ENCODE measurements at places on chromosomes 11 and 22. TPM values are rescaled to one million over a fixed set of nuclear protein-coding genes. Genes with fewer than 3 reads are reported as not detected.
A peak's percentile ranks its signal among the peaks of the same experiment; 100 is the strongest.

DNA sequence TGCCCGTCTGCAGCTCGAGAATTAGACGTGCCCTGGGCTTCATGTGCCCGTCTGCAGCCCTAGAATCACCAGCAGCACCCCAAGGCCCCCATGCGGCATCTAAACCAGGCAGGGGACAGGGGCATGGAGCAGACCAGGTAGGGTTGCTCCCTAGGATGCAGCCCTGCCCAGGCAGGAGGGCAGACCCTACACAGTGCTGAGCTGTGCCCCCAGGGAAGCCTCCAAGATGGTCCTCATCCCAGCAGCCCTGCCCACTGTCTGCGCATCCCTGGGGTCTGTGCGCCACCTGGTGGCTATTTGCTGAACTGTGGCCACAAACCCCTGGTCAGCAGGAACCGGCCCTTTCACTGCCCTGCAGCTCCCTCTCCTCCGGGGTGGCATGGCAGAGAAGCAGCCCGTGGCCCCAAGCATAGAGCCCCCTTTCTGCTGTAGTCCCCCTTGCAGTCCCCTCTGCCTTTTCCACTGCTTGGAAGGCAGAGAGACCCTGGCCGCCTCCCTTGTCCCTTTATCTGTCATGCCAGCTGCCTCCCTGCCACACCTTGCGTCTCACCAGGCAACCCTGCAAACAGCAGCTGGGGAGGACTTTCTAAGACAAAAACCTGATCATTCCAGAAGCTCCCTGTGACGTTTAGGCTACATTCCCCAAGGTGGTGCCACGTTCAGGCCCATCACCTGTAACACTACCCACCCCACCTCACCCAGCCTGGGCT, 86.6 kb downstream of the KCNQ1 start:
- peak; percentile 77 for DNase-seq

DNA sequence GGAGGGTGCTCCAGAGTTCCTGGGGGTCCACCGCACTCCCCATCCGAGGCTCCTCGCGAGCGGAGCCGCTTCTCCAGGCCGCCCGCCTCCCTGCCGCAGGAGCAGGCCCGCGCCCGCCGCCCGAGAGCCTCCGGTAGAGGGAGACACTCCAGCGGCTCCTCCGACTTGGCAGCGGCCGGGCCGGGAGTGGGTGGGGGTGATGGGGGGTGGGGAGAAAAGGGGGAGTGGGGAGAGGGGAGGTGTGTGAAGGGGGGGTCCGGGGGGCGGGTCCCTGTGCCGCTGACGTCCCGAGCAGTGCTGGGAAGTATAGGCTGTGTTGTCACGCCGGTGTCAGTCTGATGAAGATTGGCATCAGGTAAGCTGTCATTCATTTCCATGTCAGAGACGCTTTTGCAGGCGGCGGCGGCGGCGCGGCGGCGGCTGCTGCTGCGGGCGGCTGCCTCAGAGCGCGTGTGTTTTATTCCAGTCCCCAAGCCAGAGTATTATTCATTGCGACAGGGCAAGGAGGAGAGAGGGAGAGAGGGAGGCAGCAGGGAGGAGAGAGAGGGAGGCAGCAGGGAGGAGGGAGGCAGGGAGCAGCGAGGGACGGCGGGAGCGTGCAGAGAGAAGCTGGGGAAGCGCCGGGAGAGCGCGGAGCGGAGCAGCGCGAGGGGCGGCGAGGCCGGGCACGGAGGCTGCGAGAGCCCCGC, at the start of gene PKNOX2:
TSS of gene PKNOX2 (plus strand) at position 330 of the 689 bp plus-strand sequence. CDS start 186,555 bp downstream, outside the sequence.
- DNase-seq = peak; percentile 89

Gene ADAMTS15
- 7.3 TPM for total RNA-seq

Gene DDB1
- total RNA-seq = 137 TPM

Gene NAALAD2
- 19.2 TPM for total RNA-seq

DNA sequence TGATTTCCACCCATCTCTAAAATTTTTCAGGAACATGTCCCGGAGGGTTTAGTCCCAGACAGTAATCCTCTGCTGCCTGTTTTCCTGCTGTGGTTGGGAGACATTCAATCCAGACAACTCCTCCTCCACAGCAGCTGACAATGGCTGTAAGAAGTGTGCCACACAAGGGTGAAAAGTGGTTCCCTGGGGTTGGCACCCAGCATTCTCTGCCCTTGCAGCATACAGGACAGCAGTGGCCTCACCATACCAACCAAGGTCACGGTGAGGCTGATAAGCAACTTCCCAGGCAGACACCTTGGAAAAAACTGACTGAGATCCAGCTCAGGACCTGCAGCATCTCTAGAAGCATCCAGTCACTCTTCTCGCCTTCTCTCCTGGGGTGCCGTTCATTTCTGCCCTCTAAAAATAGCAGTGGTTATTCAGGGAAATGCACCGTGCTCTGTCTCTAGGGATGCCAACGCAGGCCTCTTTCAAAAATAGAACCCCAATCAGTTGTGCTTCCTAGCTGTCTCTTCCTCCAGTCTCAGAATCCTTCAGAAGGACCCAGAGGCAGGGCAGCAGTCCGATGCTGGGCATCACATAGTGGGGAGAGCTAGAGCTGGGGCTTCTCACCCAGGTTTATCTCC, 241.0 kb downstream of the TENM4 start:
- DNase-seq = no peak

Gene SULT4A1
- 29.7 TPM for total RNA-seq

DNA sequence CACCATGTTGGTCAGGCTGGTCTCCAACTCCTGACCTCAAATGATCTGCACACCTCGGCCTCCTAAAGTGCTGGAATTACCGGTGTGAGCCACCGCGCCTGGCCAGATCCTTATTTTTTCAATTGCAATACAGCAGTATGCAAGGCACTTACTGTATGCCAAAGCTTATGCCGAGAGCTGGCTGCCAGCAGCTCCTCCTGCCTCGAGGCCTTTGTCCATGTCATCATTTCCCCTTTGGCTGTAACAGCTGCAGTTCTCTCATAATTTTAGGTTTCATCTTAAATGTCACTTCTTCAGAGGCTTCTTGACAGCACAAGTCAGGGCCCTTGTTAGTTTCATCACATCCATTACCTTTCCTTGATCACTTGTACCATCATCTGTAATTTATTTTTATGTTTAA, 1.5 kb upstream of the SREBF2 start:
- peak; percentile 43 for DNase-seq

Gene EED
- 34.3 TPM for total RNA-seq

DNA sequence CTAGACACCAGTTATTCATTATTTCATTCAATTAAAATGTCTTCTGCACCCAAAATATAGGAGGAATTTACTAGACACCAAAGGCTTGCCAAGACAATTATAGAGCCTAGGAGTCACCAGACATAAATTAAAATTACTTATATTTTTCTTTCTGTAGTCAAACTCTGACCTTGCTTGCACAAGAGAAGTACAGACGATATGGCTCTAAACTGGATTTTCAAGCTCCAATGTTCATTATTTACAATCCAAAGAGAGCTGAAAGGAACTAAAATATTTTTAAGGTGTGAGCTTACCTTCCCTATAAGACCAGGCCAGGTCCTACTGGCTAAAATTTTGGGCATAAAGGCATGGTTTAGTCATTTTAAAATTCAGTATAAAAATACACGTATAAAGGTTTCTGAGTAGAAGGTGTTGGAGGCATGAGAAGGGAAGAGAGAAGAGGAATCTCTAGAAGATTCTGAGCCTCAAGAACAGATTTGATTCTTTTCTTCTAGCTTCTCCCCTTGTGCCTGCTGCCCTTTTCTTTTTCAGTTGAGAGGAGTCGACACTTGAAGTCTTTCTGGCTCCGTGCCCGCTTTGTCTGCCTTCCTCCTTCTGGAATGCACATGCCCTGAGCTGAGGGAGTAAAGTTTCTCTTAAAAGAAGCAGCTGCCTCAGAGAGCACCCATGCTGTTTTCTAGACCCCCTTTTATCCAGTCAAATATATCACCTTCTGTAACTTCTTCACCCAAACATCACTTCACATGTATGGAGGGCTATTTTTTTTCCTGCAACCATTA, 13.5 kb downstream of the C11orf97 start:
- no peak for DNase-seq

GRCh38 chr22:36636916-36637315, 66.6 kb downstream of the CACNG2 start:
- DNase-seq = no peak
